RPMI7951 (cell line): ENCODE measurements at places on chromosomes 12 and 14.

DNA sequence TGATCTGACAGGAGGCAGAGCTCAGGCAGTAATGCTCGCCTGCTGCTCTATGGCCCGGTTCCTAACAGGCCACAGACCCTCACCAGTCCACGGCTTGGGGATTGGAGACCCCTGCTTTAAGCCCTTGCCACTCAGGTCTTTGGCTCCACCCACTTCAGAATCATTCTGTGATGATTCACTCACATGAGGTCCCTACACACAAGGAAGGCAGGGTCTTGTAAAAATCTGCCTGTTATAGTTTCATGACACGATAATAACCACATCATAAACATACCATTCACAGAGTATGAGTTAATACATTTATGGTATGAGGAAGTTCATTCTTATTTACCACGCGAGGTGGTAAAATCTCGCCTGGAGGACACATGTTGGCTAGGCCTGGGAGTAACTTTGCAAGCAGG lies 29.0 kb upstream of the MAX start:
- DNase-seq, result peak; percentile 15

DNA sequence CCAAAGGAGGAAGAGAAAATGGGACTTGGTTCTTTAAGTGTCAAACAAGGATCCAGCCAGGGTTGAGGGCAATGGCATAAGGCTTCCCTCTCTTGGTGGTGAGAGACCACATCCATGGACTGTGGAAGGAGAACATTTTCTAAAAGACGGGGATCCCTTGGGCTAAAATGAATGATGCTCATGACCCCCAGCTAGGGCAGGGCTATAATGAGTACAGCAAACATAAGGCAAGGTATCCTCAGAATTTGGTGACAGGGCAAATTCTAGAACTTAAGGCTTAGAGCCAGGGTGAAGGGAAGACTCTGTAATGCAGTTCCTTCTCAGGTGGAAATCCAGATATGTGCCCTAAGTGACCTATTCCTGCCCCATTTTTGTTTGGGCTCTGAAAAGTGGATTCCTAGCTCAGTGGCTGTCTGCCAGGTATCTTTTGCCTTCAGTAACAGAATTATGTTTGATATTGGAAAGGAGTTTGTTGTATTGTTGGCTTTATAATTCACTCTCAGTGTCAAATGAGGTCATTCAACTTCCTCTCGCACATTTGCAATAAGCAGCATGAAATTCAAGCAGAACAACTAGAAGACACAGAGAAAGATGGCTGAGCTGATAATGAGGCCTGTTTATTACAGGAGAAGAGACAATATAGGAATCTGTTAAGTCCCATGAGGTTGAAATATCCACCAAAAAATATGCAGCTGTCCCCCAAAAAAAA lies 76.8 kb downstream of the DAD1 start:
- no peak for DNase-seq

DNA sequence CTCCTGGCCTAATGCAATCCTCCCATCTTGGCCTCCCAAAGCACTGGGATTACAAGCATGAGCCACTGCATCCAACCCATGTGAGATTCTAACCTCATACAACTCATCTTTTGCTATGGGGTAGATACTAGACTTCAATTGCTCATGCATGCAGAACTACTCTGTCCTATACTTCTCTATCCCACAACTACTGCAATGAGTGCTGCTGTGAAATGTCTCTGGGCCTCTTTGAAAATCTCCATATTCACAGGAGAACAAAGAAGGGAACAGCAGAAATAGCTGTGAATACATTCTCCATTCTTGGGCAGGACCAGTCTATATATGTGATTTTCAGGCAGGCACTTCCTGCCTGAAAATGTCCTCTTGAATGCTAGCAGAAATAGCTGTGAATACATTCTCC lies 220.7 kb upstream of the GRIP1 start:
- DNase-seq, result no peak

DNA sequence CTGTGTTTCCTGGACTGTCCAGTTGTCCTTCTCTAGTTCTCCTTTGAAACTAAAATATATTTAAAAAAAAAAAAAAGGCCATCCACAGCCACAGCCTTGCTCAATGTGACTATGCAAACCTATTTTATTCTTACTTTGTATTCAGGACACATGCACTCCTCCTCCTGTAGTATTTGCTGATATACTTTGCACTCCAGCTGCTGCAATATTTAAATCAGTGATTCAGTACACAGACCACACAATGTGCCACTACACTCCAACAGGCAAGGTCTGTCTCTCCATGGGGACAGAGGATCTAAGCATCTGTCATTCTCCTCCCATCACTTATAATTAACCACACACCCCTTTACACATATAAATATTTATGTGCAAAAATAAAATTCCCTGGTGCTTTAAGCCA lies 40.2 kb upstream of the CCDC196 start:
- DNase-seq, result no peak

DNA sequence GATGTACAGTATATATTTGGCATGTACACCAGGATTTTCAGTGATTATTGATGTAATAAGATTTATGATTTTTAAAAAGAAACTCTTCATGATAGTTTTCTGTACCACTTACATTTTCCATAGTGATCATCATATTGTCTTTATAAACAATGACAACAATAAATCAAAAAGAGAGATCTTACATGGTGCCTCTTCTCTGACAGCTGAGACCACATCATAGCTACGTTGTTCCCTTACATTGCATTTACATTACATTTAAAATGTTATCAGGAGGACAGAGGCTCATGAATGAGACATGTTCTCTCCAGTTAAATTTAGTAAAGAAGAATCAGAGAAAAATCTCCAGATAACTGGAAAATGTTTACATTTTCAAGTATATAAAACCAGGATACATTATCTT lies 112.4 kb downstream of the PRKCH start:
- no peak for DNase-seq

- DNase-seq, result no peak
These were observed 33.6 kb downstream of the CCDC91 start for GRCh38 chr12:28223858-28224257.

DNA sequence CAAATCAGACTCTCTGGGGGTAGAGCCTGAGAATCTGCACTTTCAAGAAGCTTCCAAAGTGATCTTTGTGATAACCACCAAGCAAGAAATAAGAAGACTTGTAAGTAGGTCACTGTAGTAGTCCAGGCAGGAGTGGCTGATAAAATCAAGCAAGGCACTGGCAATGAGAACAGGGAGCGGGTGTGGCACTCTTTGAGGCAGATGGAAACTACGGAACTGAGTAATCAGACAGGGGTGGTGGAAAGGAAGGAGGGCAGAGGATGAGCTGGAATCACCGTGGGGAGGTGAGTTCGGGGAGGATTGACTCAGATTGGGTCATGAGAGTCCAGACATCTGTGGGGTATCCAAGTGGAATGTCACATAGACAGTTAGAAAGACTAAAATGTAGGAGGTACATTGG lies 44.4 kb upstream of the PLXNC1 start:
- DNase-seq, result peak; percentile 41

DNA sequence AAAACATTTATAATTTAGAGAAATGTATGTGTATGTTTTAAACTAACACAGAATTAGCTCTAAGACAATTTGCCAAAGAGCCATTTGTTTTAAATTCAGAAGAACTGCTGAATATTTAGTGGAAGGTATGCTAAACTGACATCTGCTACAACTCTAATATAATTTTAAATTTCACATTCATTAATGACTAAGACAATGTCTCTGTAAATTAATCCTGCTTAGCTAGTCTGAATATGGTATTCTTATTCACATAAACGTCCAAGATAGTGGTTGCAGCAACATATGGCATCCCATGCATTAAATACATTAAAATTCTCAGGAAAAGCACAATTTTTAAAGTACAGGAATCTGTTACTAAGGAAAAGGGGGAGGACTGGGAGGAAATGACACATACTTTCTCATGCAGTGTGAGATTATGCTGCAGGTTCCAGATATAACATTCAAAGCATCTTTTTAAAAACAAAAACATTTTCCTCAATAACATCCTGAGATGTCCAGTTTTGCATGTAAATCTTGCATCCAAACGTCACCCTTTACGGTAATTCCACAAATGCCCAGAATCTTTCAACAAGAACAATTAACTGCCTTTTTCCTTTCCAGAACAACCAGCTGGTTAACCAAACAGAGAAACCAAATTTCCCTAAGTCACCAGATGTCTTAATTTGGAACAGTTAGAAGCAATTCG lies 26.9 kb downstream of the WDR89 start:
- DNase-seq, result peak; percentile 21
